ENCODE measurements at places on chromosomes 3 and 15.
A peak's percentile ranks its signal among the peaks of the same experiment; 100 is the strongest.

DNA sequence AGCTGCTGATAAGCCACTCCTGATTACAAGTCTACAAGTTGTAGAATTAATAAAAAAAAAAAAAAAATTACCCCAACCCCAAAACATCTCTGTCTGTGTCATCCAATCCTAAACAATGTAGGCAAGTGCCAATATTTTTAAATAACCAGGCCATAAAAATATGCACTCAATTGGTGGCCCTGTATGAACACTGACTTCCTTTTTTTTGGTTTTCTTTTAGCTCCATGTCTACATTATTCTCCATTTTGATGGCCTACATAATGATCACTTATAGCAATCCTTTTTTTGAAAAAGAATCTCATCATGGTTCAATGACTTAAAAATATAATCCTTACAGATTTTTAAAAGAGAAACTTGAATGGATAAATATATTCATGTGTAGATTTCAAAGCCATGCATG is 72.1 kb downstream of the FOXP1 start:
- DNase-seq, result no peak

DNA sequence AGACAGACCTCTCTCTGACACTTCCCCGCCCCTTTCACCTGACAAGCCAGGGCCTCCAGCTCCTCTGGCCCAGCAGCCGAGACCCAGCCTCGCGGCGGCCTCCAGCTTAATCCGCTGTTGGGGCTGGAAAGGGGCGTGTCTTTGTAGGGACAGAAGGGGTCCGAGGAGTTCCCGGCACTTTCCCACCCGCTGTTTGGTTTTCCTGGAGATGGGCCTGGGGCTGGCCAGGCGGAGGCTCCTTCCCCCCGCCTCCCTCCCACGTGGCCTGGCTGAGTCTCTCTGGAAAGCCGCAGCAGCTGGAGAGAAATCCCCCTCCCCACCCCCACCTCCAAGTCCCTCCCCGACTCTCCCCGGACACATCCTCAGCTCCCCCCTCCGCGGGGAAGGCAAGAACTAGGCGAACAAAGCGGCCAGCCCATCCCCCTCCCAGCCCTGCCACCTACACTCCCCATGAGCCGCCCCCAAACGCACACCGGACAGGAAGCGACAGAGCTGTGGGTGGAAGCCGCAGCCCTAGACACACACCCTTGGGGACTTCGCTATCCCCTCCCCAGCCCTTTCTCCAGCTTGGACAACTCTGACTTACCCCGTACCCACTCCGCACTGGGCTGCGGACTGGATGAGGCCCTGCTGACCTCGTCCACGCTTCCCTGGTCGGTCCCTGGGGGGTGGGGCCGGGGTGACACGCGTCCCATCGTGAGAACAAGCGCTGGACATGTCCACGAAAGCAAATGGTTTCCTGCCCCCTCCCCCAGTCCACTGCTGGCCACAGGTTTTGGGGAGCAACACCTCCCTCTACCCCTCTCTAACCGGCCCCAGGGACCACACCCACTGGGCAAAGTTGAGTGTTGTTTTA is 1.2 kb downstream of the IGDCC4 start:
- DNase-seq, result no peak

DNA sequence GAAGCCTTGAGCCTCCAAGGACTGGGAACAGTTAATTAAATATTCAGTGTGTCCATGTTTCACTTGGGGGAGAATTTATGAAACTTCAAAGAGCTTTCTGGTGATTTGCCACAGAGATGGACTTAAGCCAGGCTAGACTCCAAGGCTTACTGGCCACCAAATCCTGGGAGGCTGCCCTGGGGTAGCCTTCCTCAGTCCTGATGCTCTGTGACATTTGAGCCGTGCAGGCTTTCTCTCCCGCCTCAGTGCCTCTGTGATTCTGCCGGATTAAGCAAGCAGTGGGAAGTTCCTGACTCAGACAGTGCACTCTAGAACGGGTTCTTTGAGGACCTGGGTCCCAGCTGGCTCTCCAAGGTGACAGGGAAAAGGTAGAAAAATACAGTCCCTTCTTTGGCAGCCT is 314.7 kb upstream of the ICE2 start:
- no peak for DNase-seq

DNA sequence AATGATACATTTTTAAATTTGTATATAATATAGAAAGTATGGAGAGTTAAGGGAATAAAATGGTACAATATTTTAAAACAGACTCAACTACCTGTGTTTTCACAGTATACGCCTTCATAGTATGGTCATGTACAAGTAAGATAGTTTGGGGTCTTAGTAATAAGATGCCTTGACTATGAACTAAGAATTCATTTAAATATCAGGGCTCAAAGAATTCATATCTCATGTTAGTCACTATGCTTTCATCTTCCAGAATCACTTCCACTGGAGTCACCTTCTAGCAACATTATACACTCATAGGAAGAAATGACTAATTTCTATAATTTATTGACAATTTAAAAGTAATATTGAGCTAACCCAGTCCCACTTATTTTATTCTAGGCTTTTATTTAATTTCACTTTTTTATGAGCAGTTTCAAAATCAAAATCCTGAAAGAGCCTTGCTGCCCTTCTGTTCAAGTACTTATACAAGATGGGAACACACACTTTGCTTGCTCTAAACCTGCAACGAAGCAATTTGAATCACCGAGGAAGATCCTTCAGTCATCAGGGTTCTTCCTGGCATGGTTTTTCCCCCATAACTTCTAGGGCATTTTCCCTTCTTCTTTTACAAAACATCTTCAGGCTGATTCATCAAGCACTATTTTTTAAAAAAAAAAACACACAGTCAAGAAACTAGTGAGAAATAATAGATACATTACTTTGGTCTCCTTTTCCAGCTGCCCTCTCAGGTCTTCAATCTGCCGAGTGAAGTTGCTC is 94.1 kb downstream of the MYH15 start:
- DNase-seq, result no peak

- DNase-seq, result peak; percentile 64
Measured at GRCh38 chr3:10008588-10009344, 17.5 kb upstream of the FANCD2 start.

DNA sequence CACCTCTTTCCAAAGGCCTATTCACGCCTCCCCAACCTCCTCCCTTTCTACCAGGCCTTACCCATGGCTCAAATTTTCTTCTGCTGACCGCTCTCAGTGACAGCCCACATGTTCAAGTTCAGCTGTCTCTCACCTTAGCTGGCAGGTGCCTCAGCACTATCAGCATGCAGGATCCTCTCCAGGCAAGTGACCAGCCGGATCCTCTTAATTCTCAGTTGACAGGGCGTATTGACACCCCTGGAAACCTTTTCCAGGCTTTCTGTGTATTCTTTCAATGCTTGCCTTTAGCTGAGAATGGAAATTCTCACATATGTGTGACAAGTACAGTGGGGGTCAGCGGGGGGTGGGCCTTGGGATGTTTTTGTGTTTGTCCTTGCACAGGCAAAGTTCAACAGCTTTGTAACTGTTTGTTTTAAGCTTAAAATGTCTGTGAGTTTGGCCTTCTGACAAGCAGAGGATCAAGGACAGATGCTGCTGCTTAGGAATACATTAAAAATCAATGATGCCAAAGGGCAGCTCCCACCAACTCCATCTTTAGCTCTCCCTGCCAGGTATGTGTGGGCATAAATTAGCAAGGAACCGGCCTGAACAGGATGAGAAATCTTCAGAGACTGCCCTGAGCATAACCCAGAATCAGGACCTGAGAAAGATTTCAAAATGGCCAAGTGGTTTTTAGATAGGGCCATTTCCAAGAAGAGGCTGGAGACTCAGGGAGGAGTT is 17.4 kb upstream of the BDH1 start:
- no peak for DNase-seq

DNA sequence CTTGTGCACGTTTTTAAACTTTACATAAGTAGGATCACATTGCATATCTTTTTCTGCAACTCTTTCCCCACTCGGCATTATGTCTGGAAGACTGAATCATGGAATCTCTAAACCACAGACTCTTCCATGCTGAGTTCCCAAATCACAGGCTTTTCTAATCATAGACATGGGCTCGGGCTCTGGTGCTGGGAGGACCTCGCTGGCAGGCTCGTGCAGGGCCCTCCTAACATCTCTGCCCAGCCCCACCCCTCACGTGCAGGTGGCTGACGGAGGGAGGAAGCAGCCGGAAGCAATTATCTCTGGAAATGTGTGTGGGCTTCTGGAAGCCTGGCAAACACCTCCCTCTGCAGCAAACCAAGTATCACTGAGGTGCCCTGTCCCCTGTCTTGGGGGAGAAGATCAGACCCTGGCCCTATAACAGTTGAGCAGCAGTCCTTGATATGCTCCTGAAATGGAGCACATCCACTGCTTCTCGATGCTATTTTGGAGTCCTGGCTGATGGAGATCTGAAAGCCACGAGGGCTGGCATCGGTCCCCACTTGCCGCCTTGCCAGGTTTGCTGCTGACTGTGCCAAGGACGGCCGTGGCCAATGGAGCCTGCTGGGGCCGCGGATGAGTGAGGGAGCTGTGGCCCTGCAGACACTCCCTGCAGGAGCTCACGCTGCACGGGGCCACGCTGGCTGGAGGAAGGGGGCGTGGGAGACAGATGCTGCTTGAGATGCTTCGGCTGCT is 4.4 kb upstream of the IQSEC1 start:
- DNase-seq, result no peak

- no peak for DNase-seq
Measured at GRCh38 chr15:66388043-66388363, 1.3 kb downstream of the MAP2K1 start.

DNA sequence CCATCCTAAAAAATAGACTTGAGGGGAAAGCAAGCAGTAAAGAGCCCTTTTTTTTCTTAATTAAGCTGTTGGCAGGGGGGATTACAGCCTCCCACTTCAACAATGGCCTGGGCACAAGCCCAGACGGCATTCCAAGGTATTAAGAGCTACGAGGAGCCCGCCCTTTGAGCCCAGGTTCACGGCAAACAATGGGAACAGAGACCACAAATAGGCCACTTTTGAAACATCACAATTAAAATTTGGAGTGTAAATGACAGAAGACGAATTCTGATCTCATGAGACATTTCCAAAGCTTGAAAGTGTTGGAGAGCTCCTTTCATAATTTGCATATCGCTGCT is 8.9 kb downstream of the CHSY1 start:
- no peak for DNase-seq

- DNase-seq, result no peak
Measured at GRCh38 chr3:132283440-132283839, 33.8 kb upstream of the ACP3 start.

GRCh38 chr15:29090617-29091466 is 178.8 kb downstream of the NSMCE3 start:
- no peak for DNase-seq

- DNase-seq, result no peak
Measured at GRCh38 chr3:106029954-106030626, 161.3 kb upstream of the CBLB start.

- DNase-seq, result no peak
Measured at GRCh38 chr3:152960684-152961083, 125.8 kb downstream of the P2RY1 start.

GRCh38 chr3:106435899-106436453 is 567.2 kb upstream of the CBLB start:
- no peak for DNase-seq

- DNase-seq, result no peak
Measured at GRCh38 chr3:188296761-188297612, 143.0 kb downstream of the LPP start.

DNA sequence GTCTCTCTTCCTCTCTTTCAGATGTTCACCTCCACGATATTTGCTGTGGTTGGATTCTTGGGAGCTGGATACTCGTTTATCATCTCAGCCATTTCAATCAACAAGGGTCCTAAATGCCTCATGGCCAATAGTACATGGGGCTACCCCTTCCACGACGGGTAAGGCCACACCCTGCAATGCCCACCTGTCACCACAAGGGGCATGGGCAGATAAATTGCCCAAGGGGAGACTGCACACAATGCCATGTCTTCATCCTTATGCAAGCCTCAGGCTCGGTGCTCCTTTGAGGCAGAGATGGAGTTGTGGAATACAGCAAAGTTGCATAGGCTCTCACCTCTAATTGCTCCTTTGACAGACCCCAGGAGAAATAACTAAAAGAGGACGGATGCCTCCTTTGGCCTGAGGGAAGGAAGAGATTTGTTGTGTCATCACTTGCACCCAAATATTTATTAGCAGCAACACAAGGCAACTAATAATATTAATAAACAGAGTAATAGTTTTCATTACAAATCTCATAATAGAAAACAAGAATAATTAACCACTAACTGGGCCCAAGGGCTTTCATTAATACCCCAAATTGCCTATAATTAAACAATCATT is 13.2 kb downstream of the TM4SF4 start:
- DNase-seq, result no peak

DNA sequence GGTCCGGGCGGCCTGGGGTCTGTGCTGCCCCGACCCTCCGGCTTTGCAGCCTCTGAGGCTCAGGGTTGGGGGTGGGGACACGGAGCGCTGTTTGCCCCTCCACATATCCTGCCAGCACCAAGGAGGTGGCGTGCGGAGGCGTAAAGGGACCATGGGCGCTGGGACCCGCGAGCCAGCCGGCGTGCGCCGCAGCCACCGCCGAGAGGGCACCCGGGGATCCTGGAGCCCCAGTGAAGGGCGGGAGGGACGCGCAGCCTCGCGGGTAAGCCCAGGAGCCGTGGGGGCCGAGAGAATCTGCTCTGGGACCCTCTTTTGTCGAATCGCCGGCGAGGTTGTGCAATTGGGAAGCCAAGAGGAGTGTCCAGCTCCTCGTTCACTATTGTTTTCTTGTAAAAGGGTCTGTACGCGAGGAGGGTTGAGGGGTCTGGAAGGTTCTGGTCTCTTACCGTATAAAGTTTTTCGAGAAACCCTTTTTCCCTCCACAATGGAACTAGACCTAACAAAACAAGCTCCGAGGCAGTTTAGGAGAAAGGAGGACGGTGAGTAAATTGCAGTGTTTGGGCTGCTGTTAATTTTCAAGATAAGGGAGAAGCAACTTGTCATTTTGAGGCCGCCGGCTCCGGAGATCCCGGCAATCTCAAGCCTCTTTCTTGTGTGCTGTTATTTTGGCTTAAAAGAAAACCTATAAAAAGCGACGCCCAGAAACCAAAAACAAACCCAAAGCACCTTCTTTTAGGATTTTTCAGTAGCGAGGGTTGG is 29.9 kb upstream of the ST3GAL6 start:
- DNase-seq, result no peak

GRCh38 chr15:101184830-101185229 is 67.0 kb downstream of the CHSY1 start:
- DNase-seq, result no peak

DNA sequence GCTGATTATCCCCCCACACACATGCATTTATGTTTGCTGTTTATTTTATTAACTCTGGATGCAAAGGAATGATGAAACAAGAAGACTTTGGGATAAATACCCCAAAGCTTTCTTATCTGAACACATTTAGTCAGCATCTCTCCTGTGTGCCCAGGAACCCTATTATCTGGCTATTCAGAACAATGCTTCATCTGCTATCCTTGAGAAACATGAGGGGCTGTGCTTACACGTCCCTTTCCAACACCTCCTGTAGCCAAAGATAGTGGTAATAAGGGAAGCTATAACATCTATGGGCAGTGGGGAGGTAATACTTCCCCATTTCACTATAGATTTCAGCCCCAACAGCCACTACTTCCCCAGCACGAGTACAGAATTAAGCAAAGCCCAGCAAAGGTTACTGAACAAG is 94.7 kb downstream of the SSR3 start:
- no peak for DNase-seq

- DNase-seq, result no peak
Measured at GRCh38 chr3:119862616-119863015, 80.7 kb downstream of the NR1I2 start.

All from stimulated activated CD4-positive, alpha-beta T cell treated with anti-CD3 and anti-CD28 coated beads, TNF-alpha, amount 100 ng/mL, for 1 hour (primary cell).